ENCODE measurements at places on chromosomes 13 and 19.

GRCh38 chr13:30124131-30124768 lies 183.1 kb downstream of the KATNAL1 start:
- DNase-seq = no peak

DNA sequence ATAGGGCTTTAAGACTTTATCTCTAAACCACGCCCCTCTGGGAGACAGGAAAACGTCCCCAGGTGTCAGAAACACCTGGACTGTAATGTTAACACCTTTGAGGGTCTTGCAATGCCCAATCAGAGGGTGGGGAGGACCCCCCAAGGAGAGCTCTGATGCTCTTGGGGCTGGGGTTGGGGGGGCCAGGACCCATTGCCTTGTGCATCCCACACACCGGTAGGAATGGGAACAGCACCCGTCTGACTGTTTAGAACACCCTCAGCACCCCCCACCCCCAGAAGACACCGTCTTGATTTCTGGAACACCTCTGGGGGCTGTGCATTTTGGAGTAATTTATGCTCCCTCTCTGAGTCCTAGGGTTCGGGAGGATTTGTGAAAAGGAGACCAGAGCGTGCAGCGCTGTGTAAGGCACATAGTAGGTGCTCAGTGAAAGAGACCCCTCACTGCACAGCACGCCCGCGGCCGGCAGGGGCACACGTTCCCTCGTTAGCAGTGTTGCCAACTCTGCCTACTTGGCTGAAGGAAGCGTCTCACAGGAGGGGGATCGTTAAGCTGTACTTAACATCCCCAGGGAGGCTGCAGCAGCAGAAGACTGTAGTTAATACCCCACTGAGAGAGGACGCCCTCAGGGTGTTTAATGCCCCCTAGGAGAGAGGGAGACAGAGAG lies 2.8 kb upstream of the ERFL start:
- DNase-seq = no peak

DNA sequence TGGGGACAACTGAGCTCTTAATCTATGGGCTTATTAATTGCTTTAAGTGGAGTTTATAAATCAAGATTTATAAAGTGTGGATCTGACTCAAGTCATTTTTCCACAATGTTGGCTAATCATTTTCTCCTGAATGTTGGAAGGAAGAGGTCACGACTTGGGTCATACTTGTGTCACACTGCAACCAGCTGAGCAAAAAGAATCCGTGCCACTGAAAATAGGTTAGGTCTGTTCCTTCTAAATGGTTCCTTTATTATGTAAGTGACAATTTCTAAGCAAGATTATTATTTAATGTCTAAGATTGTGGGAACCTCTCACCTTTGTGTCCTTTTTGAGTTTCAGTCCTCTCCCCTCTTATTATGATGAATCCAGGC lies 178.6 kb downstream of the SHISA2 start:
- DNase-seq = no peak

- peak; percentile 75 for DNase-seq
These were observed 5.3 kb downstream of the PRR36 start for GRCh38 chr19:7868671-7869452.

DNA sequence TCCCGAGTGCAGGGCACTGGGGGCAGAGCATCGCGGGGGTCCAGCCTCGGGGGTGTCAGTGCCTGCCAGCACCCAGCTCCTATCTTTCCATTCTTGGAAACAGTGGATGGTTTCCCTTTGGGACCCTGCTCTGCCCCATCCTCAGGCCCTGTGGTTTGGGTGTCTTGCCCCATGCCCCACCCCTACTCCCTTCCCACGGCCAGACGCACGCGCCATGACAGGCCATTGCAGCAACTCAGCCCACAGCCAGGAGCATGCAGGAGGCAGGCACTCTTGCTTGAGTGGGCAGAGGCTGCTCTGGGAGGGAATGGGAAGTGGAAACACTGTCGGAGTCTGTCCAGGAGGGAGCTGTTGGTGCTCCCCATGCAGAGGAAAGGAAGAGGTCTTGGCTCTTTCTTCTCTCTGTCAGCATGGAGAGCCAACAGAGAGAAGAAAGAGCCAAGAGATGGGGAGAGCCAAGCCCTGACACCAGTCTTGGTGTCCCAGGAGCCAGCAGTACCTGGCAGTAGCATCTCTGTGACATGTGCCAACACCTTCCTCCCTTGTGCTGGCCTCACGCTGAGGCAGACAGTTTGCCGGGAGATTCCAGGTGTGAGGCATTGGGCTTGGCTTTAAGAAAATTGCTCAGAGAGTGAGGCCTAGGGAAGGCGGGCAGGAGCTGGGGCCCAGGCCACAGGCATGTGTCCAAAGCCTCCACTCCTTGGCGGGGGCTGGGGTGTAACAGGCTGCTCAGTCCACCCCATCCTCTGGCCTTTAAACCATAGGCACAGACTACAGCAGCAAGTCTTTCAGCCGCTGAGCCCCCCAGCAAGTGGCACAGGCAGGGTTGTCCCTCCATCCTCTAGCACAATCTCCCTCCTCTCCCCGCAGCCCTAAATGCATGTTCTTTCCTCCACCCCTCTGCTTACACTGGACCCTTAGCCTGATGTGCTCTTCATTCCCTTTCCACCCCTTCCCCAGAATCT lies 86.7 kb upstream of the UQCRFS1 start:
- no peak for DNase-seq

- peak; percentile 10 for DNase-seq
These were observed 18.0 kb upstream of the RBM26 start for GRCh38 chr13:79423801-79424642.

Measured in HTR-8/SVneo (cell line).